Left ventricle myocardium inferior (tissue), 1 donor: ENCODE measurements at places on chromosomes 13 and 19. TPM values are rescaled to one million over a fixed set of nuclear protein-coding genes. Genes with fewer than 3 reads are reported as not detected.

The SCN1B gene
- 52.8 TPM for total RNA-seq

The COL5A3 gene
- total RNA-seq: 8.7 TPM

The NBEA gene
- total RNA-seq: 21.0 TPM

The FBXO27 gene
- total RNA-seq: 20.9 TPM

The TTYH1 gene
- 1.9 TPM for total RNA-seq

The ELSPBP1 gene
- total RNA-seq: not detected

The C19orf38 gene
- total RNA-seq: 0.47 TPM

DNA sequence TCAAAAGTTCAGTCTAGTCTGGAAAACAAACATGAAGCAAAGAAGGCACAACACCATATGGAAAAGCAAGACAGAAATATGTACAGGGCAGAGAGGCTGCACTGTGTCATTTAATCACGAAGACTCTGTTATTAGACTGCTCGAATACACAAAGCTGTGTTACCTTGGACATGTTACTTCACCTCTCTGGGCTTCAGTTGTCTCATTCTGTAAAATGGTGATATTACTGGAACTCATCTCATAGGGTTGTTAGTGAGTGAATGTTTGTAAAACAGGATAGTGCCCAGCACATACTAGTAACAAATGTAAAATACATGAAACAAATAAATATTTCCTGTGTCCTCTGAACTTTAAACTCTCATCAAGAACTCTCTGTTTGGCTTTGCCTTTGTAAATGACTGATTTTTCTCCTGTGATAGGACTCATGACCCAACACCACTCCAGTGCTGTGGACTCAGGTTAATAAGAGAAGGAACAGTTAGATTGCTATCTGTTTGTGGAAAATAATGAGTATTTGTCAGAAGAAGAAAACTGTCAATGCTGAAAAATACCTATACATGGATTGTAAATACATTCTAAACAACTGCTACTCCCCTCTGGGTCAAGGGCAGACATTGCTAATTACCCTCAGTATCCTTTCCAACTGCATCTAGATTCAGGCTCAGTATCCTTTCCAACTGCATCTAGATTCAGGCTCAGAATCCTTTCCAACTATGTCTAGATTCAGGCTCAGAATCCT, 62.3 kb downstream of the ZIC5 start:
- H3K4me3 ChIP-seq: no peak overlapping the region
- no peak for DNase-seq
- H3K27ac ChIP-seq: no peak overlapping the region
- H3K4me1 ChIP-seq: no peaks in the 10 kb centered on the region
- no peaks in the 10 kb centered on the region for H3K36me3 ChIP-seq
- peaks cover 99% of the 10 kb centered on the region for H3K27me3 ChIP-seq

DNA sequence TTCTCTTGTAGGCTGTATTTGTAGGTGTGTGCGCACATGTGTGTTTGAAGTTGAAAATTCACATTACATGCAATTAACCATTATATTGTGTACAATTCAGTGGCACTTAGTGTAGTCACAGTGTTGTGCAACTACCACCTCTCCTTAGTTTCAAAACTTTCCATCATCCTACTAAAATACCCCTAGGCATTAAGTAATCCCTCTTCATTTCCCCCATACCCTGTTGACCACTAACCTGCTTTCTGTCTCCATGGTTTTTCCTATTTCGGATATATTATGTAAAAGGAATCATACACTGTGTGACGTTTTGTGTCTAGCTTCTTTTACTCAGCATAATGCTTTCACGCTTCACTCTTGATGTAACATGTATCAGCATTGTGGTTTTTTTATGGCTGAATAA, 16.1 kb downstream of the LSM14A start:
- H3K27me3 ChIP-seq: no peaks in the 10 kb centered on the region
- no peak overlapping the region for H3K4me3 ChIP-seq
- no peak overlapping the region for H3K27ac ChIP-seq
- DNase-seq: no peak
- peaks cover 93% of the 10 kb centered on the region for H3K4me1 ChIP-seq
- no peaks in the 10 kb centered on the region for H3K36me3 ChIP-seq

GRCh38 chr19:46082728-46083050, 41.8 kb downstream of the IGFL3 start:
- no peaks in the 10 kb centered on the region for H3K36me3 ChIP-seq
- H3K27ac ChIP-seq: no peak overlapping the region
- no peak overlapping the region for H3K4me3 ChIP-seq
- no peak for DNase-seq

- no peaks in the 10 kb centered on the region for H3K27me3 ChIP-seq
- no peak overlapping the region for H3K4me3 ChIP-seq
- no peak overlapping the region for H3K27ac ChIP-seq
- H3K4me1 ChIP-seq: no peaks in the 10 kb centered on the region
- H3K36me3 ChIP-seq: no peaks in the 10 kb centered on the region
Measured at GRCh38 chr13:38617936-38618335, 68.9 kb upstream of the FREM2 start.

DNA sequence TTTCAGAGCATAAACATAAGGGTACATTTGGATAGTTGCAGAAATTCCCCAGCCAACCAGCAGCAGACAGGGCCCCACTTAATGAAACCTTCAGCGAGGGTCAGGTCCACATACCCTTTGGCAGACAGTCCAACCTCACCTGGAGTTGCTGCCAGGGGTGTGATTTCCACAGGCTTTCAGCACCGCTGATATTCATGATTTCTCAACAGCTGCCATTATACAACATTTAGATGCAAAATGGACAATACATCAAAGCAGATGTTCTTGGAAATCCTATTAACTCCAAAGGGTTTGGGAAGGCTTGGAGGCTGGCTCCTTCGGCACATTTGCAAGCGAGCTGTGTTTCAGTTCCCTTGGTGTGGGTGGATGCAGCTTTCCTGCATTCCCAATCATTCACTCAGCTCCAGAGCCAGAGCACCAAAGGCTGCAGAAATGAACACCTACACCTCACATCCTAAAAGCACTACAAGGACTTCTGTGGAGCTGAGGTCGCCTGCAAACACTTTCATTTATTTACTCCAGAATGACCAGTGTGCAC, 147.2 kb upstream of the VSTM2B start:
- H3K4me3 ChIP-seq: no peak overlapping the region
- H3K4me1 ChIP-seq: no peaks in the 10 kb centered on the region
- H3K27ac ChIP-seq: no peak overlapping the region
- DNase-seq: no peak
- no peaks in the 10 kb centered on the region for H3K36me3 ChIP-seq

- no peaks in the 10 kb centered on the region for H3K27me3 ChIP-seq
- no peak overlapping the region for H3K27ac ChIP-seq
- no peak overlapping the region for H3K4me3 ChIP-seq
- no peak for DNase-seq
Measured at GRCh38 chr19:49104229-49104864, 9.8 kb upstream of the LIN7B start.

DNA sequence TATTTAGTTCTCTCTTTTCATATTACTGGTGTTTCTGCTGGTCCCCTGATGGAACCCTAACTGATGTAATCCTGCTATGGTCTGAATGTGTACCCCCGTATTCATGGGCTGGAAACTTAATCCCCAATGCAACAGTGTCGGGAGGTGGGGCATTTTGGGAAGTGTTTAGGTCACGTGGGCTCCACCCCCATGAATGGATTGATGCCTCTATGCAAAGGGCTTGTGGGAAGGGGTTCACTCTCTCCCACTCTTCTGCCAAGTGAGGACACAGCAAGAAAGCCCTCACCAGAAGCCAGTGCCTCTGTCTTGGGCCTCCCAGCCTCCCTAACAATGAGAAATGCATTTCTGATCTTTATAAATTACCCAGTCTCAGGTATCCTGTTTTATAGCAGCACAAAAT, 21.2 kb upstream of the UBAC2 start:
- H3K4me3 ChIP-seq: no peak overlapping the region
- H3K36me3 ChIP-seq: no peaks in the 10 kb centered on the region
- peaks cover 32% of the 10 kb centered on the region for H3K27me3 ChIP-seq
- no peaks in the 10 kb centered on the region for H3K4me1 ChIP-seq

DNA sequence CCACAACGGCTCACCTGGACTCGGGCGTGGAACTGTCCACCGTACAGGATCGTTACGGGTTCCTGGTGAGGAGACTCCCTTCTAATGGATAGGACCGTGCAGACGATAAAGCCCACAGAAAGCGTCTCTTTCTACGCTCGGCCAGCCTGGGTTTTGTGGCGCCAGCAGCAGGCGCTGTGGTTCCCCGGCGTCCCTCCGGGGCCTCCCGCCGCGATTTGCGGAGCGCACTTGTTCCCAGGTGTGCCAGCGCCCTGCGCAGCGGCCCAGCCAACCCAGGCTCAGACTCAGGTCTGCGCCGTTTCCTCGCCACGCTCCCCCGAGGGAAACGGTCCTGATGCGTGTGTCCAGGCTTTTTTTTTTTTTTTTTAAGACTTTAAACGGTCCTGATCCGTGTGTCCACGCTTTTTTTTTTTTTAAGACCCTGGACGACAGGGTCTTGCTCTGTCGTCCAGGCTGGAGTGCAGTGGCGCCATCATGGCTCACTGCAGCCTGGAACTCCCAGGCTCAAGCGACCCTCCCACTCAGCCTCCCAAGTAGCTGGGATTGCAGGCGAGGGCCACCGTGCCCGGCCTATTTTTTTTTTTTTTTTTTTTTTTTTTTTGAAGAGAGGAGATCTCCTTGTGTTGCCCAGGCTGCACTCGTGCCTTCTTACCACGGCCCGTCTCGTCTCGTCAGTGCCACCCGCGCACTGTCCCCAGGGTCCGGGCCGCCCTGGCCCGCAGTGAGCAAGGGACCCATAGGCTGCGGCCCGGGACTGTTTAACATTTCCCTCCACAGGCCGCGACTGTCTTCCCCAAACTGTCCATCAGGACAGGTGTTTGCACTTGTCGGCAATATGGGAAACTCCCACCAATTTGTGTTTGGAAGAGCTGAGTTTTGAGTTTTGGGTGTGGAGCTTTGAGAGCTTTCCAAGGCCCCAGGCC, 23.8 kb downstream of the GJA3 start:
- DNase-seq: no peak
- H3K36me3 ChIP-seq: no peaks in the 10 kb centered on the region
- no peak overlapping the region for H3K27ac ChIP-seq
- H3K27me3 ChIP-seq: peaks cover 77% of the 10 kb centered on the region
- peaks cover 57% of the 10 kb centered on the region for H3K4me1 ChIP-seq

DNA sequence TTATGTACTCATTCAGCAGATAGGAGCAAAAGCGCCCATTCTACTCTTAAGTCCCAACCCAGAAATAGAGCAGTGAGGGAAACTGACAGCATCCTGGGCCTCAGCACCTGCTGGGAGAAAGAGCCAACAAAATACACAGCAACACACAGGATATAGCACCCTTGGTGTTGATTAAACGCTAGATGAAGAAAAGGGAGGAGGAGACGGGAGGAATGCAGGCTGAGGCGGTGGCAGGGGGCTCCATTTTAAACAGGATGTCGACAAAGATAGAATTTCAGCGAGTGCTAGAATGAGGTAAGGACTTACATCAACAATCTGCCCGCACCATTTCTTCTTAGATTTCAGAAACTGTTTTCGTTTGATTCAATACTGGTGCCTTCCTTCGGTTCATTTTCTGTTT, 4.6 kb upstream of the RAB20 start:
- no peaks in the 10 kb centered on the region for H3K36me3 ChIP-seq
- H3K4me3 ChIP-seq: no peak overlapping the region
- H3K27ac ChIP-seq: no peak overlapping the region
- no peak for DNase-seq
